ENCODE measurements at places on chromosomes 7 and 10. TPM values are rescaled to one million over a fixed set of nuclear protein-coding genes. Genes with fewer than 3 reads are reported as not detected.

GRCh38 chr7:92699966-92700514 lies 109.8 kb upstream of the FAM133B start:
- DNase-seq = no peak

- DNase-seq = no peak
Observed at GRCh38 chr7:159046300-159046699, 98.4 kb downstream of the VIPR2 start.

GRCh38 chr7:113731571-113731970 lies 187.2 kb downstream of the PPP1R3A start:
- DNase-seq = no peak

- DNase-seq = no peak
Observed at GRCh38 chr7:73515178-73515577, 6.9 kb downstream of the BAZ1B start.

DNA sequence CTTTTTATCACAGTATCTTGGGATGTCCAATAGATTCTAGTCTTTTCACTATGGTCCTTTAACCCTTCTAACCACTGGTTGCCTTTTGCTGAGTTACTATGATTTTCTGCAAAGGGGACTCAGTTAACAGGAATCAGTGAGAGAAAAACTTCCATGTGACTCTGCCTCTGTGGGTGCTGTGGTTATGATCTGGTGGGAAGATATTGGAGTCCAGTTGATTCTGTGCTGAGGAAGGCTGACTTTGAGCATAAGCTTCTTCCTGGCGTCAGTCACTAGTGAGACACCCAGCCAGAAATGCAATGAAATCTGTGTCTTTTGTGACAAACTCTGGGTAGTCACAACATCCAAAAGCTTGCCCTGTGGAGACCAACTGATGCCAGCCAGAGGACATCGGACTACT lies 648.0 kb downstream of the SUGCT start:
- DNase-seq = no peak

DNA sequence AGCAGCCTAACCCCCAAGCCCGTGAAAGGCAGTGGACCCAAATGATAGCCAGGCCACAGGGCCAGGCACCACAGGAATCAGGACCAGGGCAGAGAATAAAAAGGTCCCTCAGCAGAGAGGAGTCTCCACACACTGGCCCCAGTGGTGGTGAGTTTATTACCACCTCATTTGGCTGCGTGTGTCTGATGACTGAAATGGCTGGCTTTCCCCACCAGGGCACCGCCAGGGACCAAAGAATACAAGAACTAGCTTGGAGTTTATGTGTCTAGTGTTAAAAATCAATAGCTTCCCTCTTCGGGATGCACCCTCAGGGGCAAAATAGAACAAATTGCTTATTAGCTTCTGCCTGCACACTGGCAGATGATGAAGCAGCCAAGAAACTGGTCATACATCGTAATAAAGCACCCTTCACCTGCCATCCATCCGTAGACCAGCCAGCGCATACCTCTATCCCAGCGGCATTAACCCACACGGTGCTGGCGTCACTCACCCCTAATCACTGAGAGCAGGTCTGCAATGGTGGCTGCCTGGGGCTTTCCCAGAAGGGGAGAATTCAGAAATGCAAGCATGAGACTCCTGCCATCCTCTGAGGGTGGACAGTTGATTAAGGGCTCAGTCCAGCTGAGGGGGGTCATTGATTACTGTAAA lies 223.7 kb upstream of the ZMIZ1 start:
- no peak for DNase-seq

DNA sequence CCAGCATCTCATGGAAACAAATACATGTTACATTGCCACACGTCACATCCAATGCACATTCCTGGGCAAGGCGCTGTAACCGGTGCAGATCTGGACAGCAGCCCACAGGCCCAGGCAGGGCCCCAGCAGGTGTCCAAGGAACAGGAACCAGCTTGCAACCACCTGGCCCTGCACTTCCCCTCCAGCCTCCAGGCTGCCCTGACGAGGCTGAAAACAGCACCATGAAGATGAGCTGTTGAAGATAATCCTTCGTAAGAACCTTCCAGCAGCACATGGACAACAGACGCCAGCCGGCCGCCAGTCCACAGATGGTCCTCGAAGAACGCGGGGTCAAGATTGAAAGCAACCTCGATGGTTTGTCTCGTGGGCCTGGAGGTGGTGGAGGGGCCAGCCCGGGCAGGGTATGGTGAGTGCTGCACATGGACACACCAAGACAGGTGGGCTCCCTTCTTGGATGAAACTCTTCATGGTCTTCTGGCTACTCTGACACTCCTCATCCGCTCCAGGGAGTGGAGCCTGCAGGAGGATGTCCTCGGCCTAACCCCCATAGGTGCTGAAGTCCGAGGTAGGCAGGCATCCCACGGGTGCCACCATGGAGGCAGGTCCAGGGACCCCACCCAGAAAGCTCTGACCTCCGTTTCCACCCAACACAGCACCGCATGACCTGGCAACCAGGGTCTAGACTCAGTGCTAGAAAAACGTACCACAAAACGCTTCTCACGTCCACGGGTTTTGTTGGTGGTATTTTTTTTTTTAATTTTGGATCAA lies 22.9 kb downstream of the PDGFA start:
- DNase-seq = no peak

- no peak for DNase-seq
Observed at GRCh38 chr10:15485684-15486316, 114.7 kb upstream of the FAM171A1 start.

DNA sequence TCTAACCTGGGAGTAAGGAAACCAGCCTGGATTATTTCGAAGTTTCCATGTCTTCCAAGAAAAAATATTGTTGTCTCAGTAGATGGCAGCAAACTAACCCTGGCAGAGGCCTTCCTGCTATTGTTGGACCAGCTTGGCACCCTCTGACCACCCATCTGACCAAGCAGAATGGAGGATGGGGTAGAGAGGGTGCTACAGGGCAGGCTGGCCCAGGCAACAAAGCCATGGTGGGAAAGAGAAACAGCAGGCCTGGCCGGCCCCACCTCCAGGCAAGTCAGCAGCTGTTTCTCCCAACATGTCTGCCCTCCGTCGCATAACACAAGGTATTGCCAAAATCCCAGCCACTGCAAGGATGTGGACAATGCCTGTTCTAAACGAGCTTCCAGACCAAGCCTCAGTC lies 95.0 kb downstream of the FAM53B start:
- DNase-seq = no peak

- no peak for DNase-seq
Observed at GRCh38 chr7:124073310-124073645, 40.4 kb upstream of the TMEM229A start.

GRCh38 chr10:101063050-101063525 lies 1.3 kb downstream of the KAZALD1 start:
- DNase-seq = no peak

- no peak for DNase-seq
Observed at GRCh38 chr10:75620356-75620755, 188.9 kb downstream of the LRMDA start.

GRCh38 chr7:77954773-77955555 lies 156.4 kb downstream of the PHTF2 start:
- DNase-seq = no peak

DNA sequence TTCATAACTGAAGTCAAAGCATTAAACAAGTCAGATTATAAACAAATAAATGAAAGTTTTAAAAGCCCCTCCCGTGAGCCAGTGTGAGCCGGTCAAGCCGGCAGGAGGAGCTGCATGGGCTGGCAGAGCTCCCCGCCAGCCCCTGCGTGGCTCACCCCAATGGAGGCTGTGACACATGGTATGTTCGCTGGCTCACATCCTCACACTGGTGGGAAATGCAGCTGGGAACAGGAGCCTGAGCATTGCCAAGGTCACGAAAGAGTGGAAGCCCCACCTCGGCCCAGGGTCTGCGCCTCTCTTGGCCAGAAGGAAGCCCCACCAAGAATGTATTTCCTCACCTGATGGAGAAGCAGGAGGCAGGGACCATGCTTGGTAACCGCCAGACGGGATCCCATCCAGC lies 261.7 kb upstream of the TCERG1L start:
- no peak for DNase-seq

DNA sequence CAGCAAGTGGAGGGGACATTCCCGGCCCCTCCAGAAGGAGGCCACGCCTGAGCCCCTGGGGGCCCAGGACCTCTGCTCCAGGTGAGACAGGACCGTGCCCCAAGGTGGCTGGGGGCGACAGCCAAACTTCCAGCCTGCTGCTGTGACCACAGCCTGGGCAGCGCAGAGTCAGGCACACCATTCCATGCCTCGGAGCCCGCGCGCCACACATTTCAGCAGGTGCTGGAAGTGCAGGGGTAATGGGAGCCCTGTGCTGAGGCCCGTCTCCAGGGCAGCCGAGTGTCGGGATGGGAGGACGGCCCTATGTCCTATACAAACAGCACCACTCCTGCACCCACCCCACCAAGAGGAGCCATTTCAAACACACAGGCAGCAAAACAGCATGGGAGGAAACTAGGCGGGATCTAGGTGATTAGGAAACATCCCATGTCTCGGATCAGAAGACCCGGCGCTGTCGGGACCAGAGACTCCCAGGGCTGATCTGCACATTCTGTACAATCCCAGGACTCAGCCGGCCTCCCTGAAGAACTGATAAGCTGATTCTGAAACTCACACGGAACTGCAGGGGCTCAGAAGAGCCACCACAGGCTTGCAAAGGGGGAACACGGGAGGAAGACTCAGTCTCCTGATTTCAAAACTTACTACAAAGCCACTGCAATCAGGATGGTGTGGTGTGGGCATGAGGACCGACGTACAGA lies 272.3 kb downstream of the ELFN1 start:
- DNase-seq = no peak

- DNase-seq = no peak
Observed at GRCh38 chr7:29565224-29565630, 1.6 kb downstream of the PRR15 start.

DNA sequence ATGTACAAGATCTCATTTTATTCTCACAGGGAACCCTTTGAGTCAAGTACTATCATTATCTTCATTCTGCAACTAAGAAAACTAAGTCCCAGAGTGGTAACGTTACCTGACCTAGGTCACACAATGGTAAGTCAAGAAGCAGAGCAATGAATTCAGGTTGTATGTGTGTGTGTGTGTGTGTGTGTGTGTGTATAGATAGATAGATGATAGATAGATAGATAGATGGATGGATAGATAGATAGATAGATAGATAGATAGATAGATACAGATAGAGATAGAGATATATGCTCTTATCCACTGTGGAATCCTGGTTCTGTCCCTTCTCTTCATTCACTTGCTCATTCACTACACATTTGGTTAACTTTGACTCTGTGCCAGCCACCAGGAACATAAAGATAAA lies 29.8 kb downstream of the ASAH2 start:
- no peak for DNase-seq

DNA sequence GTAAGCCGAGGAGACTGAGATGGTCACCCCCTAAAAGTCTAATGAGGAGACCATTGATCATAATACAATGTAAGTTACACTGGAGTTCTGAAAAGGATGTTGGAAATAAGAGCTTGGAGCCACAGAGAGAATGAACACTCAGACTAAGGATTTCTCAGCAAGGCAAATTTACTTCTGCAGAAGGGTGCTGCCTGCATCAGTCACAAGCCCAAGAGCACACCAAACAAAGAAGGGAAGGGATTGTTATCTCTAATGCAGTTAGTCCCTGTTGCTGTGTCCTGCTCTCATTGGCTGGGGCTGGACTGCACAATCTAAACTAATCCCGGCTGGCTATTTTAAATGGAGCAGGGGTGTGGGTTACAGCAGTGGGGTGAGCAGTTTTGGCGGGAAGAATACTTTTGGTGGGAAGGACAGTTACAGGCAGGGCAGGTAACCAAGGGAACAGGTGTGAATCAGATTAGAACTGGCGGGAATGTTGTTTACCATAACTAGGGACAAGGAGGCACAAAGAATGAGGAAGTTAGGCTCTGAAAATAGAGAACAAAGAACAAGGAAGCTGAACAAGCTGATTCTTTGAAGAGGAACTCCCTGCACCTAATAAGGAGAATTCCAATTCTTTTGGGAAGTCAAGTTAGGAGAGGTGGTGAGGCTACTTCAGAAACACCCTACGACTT lies 30.3 kb upstream of the TRIM24 start:
- no peak for DNase-seq

- no peak for DNase-seq
Observed at GRCh38 chr7:4208586-4208985, 473.5 kb upstream of the FOXK1 start.

DNA sequence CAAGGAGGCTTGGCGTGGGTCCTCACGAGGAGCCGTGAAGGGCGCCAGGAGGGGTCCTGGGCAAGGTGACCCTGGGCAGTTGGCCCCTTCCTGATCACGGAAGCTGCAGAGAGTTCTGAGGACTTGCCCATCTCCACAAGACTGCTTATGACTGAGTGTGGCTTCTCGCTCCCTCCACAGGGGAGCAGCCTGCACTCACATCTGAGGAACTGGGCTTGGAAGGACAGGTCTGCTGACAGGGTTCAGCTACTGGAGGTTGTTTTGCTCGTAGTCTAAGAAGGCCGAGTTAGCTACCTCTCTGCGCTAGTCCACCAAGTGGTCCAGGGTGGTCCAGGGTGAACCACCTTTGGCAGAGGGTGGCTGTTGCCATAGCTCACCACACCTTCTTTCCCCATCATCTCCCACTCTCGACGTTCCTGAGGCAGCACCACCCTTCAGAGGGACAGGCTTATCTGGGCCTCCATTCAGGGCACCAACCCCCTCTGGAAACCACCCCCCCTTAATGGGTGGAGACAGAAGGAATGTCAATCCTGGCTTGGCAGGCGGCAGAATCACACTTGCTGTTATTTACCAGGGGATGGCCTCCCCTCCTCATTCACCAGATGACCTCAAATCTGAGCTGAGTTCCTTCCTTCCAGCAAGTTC lies 38.2 kb downstream of the FAM53B start:
- no peak for DNase-seq

- DNase-seq = no peak
Observed at GRCh38 chr10:83990126-83990525, 149.2 kb upstream of the GHITM start.

Gene UPK3BL1
- total RNA-seq = 39.5 TPM

Gene PYROXD2
- 22.8 TPM for total RNA-seq

Gene GPC2
- total RNA-seq = 1.1 TPM

Gene TMEM176B
- 70.8 TPM for total RNA-seq

Gene ZPBP
- total RNA-seq = not detected

Gene MSMB
- not detected for total RNA-seq

Gene C10orf95
- total RNA-seq = not detected

Gene ALOX5
- 27.8 TPM for total RNA-seq

Gene CPXM2
- total RNA-seq = 26.8 TPM

Gene PALD1
- total RNA-seq = 5.4 TPM

Gene SSMEM1
- total RNA-seq = not detected

Gene STEAP1B
- 18.6 TPM for total RNA-seq

Gene STEAP2
- 61.5 TPM for total RNA-seq

Gene FFAR4
- 1.5 TPM for total RNA-seq

Gene HMX3
- total RNA-seq = not detected

Gene AIMP2
- 28.7 TPM for total RNA-seq

Gene BICC1
- 28.8 TPM for total RNA-seq
